ENCODE measurements at places on chromosomes 1 and 21. TPM values are rescaled to one million over a fixed set of nuclear protein-coding genes. Genes with fewer than 3 reads are reported as not detected.

Gene SLAMF8
- total RNA-seq, result not detected

Gene CBS
- total RNA-seq, result 13.4 TPM

Gene MSH4
- 0.59 TPM for total RNA-seq

Gene OR10Z1
- total RNA-seq, result not detected

Gene AMY1C
- not detected for total RNA-seq

Gene PPP2R5A
- total RNA-seq, result 22.8 TPM

Gene S100A1
- total RNA-seq, result under 0.01 TPM

Gene SPATC1L
- 3.3 TPM for total RNA-seq

Gene GJA5
- total RNA-seq, result 0.59 TPM

Gene KANK4
- total RNA-seq, result 0.30 TPM

All from smooth muscle cell of the umbilical artery (primary cell).